Smooth muscle cell of the umbilical artery (primary cell): ENCODE measurements at places on chromosomes 5 and 9. TPM values are rescaled to one million over a fixed set of nuclear protein-coding genes. Genes with fewer than 3 reads are reported as not detected.

Gene SPEF2
- total RNA-seq: 3.6 and 4.5 TPM in 2 replicates

Gene ADGRV1
- 0.14 and 0.89 TPM in 2 replicates for total RNA-seq

Gene POLR3G
- total RNA-seq: 3.0 and 16.3 TPM in 2 replicates

Gene OR2V2
- not detected in 2 replicates for total RNA-seq

Gene LMX1B
- not detected in 2 replicates for total RNA-seq

Gene ZNF367
- 0.30 and 3.4 TPM in 2 replicates for total RNA-seq

Gene CDH10
- total RNA-seq: 2.4 and 2.7 TPM in 2 replicates

Gene RIGI
- total RNA-seq: 7.1 and 12.1 TPM in 2 replicates

Gene LCP2
- total RNA-seq: not detected in 2 replicates

Gene DNLZ
- total RNA-seq: 12.7 and 19.0 TPM in 2 replicates

Gene DOCK2
- total RNA-seq: 3.0 and 5.4 TPM in 2 replicates

Gene GLRX
- total RNA-seq: 27.0 and 39.1 TPM in 2 replicates

Gene MELK
- 3.0 and 20.4 TPM in 2 replicates for total RNA-seq

Gene C5orf34
- 2.4 and 4.2 TPM in 2 replicates for total RNA-seq

Gene PCDHA7
- total RNA-seq: 0.74 and 2.4 TPM in 2 replicates
